ENCODE measurements at places on chromosomes 1 and 21. TPM values are rescaled to one million over a fixed set of nuclear protein-coding genes. Genes with fewer than 3 reads are reported as not detected.

GRCh38 chr1:42674214-42674613, 8.0 kb upstream of the YBX1 start:
- DNase-seq = no peak

DNA sequence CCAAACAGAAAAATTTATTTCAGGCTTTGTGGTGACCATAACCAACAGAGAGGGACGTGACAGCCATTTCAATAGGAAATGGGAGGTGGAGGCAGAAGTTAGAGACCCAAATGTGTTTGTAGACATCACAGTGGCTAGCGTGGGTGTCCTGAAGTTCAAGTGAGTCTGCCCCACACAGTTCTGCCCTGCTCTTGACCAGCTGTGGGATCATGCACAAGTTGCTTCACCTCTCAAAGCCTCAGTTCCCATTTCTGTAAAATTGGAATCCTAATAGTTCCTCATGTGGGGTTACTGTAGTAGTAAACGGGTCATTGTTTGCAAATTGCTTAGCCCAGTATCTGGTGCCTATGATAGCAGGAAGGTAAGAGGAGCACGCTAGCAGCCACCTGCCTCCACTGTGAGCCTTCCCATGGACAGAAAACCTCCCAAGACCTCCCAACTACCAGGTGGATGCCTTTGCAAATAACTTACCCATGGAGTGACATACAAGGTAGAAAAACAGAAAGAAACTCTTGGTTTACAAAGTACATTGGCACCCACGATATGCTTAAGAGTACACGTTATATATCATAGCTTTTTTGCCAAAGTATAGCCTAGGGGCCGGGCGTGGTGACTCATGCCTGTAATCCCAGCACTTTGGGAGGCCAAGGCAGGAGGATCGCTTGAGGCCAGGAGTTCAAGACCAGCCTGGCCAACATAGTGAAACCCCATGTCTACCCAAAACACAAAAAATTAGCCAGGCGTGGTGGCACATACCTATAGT, 29.1 kb downstream of the FHAD1 start:
- DNase-seq = no peak

DNA sequence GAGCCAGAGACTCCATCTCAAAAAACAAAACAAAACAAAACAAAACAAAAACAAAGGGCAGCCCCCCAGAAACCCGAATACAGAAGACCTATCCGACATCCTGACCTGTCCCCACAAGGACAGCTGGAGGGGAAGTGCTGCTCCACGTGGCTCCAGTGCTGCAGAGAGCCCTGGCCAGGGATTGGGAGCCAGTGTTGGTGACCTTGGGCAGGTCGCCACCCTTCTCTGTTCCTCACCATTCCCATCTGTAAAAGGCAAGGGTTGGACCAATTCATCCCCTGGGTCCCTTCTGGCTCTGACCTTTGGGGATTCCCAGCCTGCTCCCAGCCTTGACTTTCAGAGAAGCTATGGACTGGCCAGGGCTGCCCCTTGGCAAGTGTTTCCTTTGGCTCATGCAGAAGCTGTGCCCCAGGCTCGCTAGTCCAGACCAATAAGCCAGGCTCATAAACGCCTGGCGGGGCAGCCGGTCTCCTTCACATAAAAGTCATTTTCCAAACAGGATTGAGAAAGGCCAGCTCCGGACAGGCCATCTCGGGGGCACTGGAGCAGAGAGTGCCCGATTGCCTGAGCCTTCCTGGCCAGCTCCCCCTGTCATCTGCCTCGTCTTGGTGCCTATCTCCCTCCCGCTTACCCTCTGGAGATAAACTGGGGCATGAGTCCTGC, 20.0 kb upstream of the PADI1 start:
- no peak for DNase-seq

GRCh38 chr1:201072149-201072548, 40.1 kb downstream of the CACNA1S start:
- DNase-seq = no peak

- no peak for DNase-seq
Observed at GRCh38 chr1:162861101-162861500, at the start of gene CCDC190. Gene CCDC190, minus strand, starts transcription at chr1:162861175. Its CDS starts 1,529 bp downstream, at chr1:162859646.

GRCh38 chr1:93779540-93780165, 98.0 kb upstream of the BCAR3 start:
- no peak for DNase-seq

DNA sequence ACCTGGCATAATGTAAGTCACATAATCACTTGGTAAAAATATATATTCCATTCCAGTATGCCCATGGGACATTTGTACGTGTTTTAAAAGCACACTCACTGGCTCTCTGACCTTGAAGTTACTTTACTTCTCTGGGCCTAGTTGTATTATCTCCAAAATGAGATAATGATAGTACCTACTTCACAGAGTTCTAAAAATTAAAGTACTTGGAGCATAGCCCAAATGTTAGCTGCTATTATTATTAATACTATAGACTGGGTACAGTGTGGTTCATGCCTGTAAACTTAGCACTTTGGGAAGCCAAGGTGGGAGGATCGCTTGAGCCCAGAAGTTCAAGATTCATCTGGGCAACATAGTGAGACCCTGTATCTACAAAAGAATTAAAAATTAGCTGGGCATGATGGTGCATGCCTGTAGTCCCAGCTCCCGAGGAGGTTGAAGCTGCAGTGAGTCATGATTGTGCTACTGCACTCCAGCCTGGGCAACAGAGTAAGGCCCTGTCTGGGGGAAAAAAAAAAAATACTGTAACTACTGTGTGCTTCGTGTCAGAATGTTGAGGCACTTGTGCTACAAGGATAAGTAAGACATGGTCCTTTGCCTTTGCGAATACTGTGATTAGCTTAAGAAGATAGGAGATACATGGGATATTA, 45.7 kb downstream of the TDRD5 start:
- no peak for DNase-seq

- no peak for DNase-seq
Observed at GRCh38 chr1:7558041-7558461, 213.0 kb upstream of the VAMP3 start.

GRCh38 chr1:94660994-94661393, 119.4 kb upstream of the F3 start:
- DNase-seq = no peak

GRCh38 chr1:202713110-202713509, 2.9 kb upstream of the SYT2 start:
- no peak for DNase-seq

GRCh38 chr21:37514038-37514667, 147.6 kb downstream of the DYRK1A start:
- DNase-seq = no peak

DNA sequence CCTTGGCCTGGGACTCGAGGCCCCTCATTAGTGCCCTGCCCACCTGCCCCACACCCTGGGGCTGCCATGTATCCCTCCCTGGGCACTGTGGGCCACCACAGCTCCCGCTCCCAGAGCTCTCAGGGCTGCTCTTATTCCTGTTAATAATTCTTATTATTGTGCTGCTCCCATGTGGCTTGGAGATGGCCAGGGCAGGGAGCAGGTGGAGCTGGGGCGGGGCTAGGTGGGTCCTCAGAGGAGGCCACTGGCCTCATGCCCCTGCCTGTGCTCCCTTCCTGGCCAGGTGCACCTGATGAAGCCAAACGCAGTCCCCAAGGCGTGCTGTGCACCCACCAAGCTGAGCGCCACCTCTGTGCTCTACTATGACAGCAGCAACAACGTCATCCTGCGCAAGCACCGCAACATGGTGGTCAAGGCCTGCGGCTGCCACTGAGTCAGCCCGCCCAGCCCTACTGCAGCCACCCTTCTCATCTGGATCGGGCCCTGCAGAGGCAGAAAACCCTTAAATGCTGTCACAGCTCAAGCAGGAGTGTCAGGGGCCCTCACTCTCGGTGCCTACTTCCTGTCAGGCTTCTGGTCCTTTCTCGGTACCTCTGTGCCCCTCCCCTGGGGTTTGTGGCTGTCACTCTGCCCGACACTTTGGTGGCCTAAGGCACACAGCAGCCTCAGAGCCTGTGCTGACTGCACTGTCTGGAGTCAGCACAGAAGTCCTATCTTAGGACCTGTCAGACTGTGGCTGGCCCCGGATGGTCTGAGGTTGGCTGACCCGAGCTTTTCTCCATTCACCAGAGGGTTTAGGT, 34.1 kb downstream of the BMP8A start:
- peak; percentile 9 for DNase-seq

- DNase-seq = no peak
Observed at GRCh38 chr21:26405071-26405470, 168.0 kb downstream of the CYYR1 start.

GRCh38 chr21:37208056-37208721, 58.9 kb downstream of the VPS26C start:
- no peak for DNase-seq

- DNase-seq = no peak
Observed at GRCh38 chr1:113745425-113745824, 13.9 kb downstream of the PHTF1 start.

- DNase-seq = no peak
Observed at GRCh38 chr1:202659974-202660373, 50.3 kb downstream of the SYT2 start.

DNA sequence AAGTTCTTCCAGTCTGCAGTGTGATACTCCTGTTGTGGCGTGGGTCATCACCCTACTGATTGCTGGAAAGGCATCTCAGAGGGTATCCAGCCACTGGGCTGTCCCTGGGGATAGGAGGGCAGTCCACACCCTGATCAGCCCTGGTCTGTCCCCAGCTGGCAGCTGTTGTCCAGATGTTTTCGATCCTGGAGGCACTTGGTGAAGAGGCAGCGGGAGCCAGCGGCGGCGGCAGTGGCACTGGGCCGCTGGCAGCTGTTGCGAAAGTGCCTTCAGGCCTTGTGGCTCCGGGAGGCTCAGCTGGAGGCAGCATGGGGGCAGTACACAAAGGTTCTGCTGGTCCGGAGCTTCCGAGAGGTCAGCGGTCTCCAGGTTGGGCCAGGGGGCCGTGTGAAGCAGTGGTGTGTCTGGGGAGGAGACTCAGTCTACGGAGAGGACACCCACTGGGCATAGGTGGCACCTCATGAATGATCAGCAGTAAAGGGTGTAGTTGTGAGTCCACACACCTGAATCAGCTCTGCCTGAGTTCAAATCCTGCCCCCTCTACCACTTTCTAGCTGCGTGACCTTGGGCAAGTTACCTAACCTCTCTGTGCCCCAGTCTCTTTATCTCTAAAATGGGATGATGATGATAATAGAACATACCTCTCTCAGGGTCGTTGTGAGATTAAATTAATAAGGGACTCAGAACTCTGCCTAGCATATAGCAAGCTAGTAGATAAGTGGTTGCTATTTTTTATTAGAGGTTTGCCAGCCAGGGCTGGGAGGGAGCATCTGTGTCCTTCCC, 6.1 kb downstream of the C1orf167 start:
- DNase-seq = no peak

DNA sequence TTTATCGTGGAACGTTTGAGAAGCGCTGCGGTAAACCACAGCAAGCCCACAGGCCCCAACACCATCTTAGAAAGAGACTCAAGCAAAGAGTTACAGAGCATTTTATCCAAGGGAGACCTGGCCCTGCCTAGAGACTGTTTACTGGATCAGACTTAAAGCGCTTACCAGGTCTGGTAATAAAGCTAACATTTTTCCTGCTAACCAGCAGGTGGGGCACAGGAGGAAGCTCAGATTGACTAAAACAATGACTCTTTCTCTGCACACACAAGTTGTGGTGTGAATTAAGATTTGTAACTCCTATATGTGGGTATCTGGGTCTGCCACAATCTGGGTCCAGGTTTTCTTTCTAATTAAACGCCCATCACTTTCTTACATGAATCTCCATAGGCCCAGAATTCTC, 136.5 kb upstream of the ETS2 start:
- no peak for DNase-seq

- no peak for DNase-seq
Observed at GRCh38 chr1:171985639-171986038, 144.3 kb downstream of the DNM3 start.

DNA sequence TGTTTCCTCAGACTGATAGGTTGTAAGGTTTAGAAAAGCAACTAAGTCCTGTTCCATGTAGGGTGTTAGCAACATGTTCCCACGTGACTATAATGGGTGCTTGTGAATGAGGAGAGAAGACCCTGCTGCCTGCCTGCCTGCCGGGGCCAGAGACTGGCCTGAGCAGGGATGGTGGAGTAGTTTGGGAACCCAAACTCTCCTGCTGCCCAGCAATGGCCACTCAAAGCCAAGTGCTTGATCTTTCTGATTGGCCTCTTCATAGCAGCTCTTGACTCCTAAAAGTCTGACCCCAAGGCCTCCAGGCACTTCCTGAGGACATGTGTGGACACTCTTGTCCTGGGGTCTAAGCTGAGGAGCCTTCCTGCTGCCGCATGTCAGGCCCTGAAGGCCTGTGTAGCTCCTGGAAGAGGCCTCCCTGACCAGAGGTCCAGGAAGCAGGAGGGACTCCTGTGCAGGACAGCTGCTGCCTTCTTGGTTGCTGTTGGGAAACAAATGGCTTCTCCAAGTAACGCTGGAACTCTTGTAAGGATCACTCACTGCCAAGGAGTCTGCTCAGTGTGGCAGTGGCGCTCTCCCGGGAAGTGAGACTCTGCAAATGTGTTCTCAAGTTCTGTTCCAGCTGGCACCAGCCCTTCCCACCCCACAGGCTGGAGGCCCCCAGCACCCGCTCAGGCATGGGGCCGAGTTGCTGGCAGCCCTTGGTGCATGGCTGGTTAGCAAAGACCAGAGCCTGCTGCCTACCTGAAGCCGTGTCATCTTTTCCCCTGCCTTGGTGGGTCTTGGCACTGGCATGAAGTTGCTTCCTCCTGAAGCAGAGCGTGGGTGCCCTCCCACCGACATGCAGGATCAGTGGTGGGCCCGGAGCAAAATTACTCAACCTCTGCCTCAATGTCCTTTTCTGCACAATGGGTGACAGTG, 35.5 kb downstream of the MAN1C1 start:
- DNase-seq = no peak

GRCh38 chr1:20896826-20897225, 109.7 kb upstream of the HP1BP3 start:
- DNase-seq = no peak

GRCh38 chr1:24319312-24319863, at the start of gene GRHL3:
Gene GRHL3, plus strand, starts transcription at chr1:24319357. Its CDS starts 195 bp downstream, at chr1:24319552.
- no peak for DNase-seq

Gene GABRD
- total RNA-seq = 0.14 TPM

Gene RGSL1
- not detected for total RNA-seq

Gene SV2A
- 1.8 TPM for total RNA-seq

Gene MRPS15
- 60.4 TPM for total RNA-seq

Gene PDE9A
- total RNA-seq = 8.2 TPM

Gene NSUN4
- total RNA-seq = 9.9 TPM

Gene HTR1D
- not detected for total RNA-seq

Gene TMEM269
- 0.05 TPM for total RNA-seq

Gene TPTE
- total RNA-seq = not detected

Gene KCNJ9
- 0.05 TPM for total RNA-seq

Gene OR6N1
- not detected for total RNA-seq

Gene C2CD4D
- total RNA-seq = 0.05 TPM

Gene MCOLN3
- 5.6 TPM for total RNA-seq

Measured in thymus (tissue), 14 donors.